Activated CD4-positive, alpha-beta T cell treated with anti-CD3 and anti-CD28 coated beads, Interleukin-2, amount 50 U/mL, for 48 hours (primary cell): ENCODE measurements at places on chromosomes 1 and 21.

- DNase-seq: no peak
Measured at GRCh38 chr1:117892512-117892911, 36.9 kb downstream of the GDAP2 start.

DNA sequence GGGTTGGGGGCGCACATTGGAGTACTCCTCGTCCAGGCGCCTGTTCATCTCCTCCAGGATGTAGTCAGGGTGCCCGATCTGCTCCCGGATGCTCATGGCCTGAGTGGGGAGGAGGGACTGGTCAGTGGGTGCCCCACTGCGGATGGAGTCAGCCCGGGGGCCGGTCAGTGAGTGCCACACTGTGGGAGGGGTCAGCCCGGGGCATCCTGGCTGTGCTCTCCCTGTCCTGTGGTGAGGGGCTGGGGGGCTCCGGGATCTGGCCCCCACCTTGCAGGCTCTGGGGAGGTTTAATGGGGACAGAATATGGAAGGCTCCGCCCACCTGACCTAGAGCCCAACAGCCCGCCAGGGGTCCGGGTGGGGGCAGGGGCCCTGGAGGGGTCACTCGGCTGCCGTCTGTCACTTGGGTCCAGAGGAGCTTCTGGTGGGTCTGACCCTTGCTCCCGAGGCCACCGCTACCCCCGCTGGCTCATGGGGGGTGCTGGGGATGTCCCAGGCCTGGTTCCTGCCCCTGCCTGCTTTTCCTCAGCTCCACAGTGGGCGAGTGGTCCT lies 8.8 kb downstream of the PRXL2B start:
- no peak for DNase-seq

DNA sequence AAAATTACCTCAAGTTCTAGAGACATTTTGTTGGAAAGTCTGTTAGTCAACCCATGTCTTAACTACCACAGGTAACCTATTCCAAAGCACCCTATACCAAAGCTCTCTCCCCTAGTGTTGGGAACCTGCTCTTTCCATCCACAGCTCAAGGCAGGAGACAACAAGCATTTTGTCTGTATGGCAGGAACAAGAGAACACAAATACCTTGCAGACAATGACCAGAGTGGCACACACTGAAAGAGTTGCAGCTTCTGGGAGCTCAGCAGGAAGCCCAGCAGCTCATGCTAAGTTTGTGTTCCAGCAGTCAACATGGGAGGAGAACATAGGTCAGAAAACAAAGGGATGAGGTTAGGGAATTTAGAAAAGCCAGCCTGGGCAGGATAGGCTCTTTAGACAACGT lies 300.8 kb downstream of the HHIPL2 start:
- no peak for DNase-seq

- DNase-seq: no peak
Measured at GRCh38 chr1:90936731-90937130, 85.1 kb downstream of the ZNF644 start.

DNA sequence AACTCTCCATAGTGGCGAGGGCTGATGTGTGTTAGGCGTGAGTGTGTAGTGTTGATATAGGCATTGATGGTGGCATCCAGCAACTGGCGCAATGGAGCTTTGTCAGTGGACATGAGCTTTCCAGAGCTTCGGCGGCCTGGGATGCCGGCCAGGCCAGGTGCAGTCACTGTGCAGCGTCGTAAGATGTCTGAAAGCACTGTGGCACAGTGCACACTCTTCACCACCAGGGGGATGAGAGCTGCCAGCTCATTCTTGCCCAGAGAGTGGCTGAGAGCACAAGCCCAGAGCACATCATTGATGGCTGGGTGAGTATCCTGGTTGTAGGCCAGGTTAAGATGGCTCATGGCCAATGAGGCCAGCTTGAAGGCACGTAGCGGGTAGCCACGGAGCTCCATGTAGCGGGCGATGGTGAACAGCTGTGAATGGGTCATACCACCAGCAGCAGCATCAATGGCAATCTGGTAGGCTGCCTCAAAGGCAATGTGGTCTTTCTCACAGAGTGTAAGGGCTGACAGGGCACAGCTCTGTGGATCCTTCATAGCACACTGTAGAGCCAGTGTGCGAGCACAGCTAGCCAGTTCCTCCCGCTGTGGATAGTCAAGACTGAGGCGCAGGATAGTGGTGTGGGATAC lies 6.7 kb downstream of the UROD start:
- peak; percentile 74 for DNase-seq

DNA sequence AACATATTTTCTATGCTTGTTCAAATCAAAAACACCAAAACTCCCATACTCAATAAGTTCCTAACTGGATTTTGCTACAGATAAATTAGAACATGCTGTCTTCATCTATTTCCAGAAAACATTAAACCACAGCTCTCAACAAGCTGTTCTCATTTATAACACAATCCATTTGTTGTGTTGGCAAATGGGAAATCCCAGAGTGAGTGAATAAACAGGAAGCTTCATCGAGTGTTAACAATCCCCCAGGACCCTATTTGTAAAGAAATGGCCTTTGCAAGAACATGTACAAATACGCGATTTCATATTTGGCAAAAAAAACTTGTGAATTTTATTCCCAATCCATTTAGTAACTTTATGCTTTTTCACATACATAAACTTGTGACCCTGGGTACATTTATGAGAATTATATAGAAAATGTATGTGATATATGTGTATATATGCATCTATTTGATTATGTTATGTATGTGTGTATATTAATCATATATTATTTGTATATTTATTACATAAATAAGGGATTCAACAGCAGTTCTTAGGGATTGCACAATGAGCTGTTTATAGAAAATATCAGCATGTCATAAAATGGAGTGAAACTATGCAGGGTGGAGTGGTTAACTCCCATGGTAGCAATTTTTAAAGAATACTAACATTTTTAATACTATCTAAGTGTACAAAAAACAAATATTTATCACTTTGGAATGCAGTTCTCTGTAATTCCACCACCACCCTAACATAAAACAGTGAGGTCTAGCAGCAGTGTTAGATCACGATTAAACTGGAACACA lies 160.0 kb downstream of the NEGR1 start:
- no peak for DNase-seq

DNA sequence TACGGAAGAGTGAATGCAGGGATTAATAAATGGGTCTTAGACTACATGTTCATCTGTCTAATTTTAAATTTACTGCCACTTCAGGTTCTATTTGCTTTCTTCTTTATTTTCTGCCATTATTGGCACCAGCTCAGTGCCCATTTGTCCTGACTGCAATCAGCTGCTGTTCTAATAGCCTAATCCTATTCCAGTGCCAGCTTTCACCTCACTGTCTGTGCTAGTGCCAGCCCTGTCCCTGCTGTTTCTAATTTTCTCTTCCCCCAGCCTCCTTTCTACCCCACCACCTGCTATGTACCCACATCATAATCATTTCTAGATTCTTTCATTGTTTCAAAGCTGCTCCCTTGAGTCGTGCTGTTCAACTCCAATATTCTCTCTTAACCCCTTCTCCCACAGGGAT lies 86.4 kb downstream of the KCNK1 start:
- no peak for DNase-seq

GRCh38 chr1:225653463-225654276 lies 747 bp upstream of the ENAH start:
- DNase-seq: peak; percentile 22

DNA sequence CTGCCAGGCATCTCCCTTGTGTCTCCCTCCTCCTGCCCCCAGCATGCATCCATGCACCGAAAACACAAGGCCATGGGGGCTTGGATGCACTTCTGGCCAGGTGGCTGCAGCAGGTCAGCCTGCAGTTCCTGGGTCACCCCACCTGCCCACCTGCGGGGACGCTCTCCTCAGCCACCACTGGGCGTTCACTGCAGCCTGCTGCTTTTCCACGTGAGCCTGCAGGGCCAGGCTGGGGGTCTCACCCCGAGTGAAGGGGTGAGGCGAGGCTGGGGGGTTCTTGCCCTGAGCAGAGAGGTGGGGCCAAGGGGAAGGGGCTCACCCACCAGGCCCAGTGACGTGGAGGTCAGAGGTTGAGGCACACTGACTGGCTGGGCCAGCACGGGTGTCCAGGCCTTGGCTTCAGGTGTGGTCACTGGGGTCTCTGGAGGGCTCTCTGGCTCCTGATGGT lies 64.6 kb downstream of the WNT9A start:
- DNase-seq: no peak

DNA sequence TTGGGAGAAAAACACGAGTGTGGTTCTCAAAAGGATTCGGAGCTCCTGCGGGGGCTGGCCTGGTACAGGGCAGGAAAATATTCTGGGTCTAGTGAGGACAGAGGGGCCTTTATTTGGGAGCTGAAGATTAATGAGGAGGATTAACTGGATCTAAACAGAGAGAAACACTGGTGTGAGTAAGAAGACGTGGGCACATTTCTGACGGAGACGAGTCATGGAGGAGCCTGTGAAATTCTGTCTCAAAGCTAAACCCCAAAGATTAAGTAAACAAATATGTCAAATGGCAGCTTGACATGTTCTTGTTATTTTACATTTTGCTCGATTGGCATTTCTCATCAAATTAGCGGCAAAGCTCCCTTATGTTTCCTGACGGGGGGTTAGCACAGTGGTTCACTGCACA lies 12.8 kb downstream of the PROK1 start:
- DNase-seq: no peak

DNA sequence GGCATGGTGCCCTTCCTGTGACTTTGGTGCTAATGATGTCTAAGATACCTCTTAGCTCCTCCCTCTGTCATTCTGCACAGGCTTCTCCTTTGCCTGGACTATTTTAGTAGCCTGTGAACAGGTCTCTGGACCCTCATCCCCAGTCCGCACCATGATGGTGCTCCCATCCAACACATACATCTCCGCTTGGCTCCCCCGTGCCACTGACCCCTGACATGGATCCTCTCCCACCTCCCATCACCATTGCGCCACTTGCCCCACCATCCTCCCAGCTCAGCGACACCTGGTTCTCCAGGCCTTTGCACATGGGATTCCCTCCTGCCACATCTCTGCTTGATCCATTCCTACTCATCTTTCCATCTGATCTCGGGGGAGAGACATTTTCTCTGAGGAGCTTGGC lies 33.9 kb downstream of the RUNX3 start:
- no peak for DNase-seq

- DNase-seq: no peak
Measured at GRCh38 chr21:26448751-26449150, 124.3 kb downstream of the CYYR1 start.

DNA sequence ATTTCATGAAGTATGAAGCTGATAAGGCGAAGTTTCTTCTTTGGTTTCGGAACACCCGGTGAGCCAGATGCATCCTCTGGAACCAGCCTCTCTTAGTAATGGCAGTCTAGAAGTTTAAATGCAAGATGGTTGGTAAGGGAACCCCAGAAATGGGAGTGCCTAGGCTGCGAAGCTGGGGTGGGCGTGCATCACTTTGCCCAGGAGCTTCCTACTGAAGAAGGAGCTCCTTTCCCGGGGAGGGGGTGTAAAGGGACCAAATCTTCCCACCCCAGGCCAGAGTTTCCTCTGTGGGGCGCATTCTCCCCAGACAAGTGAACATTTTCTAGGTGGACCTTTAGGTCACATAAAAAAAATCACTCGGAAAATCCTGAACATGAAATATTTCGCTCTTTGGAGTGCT lies 4.4 kb downstream of the TFF2 start:
- DNase-seq: no peak

- no peak for DNase-seq
Measured at GRCh38 chr1:175499595-175500382, 243.6 kb downstream of the TNR start.

DNA sequence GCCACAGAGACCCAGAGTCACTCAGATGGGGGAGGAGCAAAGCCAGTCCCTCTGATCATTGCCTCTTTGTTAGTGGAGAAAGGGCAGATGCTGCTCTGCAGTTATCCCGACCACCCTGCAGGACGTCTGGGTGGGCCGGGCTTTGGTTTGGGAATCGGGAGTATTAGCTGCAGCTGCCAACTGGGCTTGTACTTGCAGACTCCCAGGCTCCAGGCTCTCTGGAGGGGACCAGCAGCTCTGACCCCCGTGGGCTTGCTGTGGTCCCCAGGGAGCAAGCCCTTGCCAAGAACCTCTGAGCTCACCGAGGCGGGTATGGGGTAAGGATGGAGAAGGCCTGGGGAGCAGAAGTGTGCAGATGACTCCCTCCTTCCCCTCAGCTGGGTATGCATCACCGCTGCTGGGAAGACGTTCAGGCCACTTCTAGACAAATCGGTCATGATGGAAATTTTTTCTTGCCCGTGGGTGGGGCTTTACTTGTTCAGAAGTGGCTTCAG lies 21.6 kb downstream of the MAPKAPK2 start:
- DNase-seq: peak; percentile 70

GRCh38 chr1:209107535-209107934 lies 476.0 kb upstream of the CAMK1G start:
- no peak for DNase-seq

DNA sequence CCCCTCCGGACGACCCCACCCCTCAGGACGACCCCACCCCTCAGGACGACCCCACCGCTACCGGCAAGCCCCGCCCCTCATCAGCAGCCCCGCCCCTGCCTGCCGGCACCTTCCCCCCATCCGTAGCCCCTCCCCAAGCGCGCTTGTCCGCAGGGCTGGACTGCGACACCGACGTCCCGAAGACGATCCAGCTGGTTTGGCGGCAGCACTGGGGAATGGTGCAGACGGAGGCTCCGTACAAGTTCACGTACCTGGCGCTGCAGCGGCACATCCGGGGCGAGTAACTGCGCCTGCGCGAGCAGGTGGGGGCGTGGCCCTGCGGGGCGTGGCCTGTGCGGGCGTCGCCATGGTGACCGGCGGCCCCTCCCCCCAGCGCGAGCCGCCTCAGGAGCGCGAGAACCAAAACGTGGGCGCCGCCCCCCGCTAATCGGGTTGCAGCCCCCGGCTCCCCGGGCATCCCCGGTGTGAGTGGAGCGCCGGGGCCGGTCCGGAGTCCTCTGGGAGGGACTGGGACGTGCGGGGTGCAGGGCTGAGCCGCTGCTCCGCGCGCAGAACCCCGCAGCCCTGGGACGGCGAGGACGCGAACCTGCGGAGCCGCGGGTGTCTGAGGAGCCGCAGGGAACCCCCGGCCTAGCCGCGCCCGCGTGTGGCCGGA lies 4.9 kb downstream of the RNF223 start:
- DNase-seq: peak; percentile 89

- DNase-seq: no peak
Measured at GRCh38 chr1:25872713-25873112, 2.8 kb downstream of the PAQR7 start.

- DNase-seq: no peak
Measured at GRCh38 chr1:11690397-11691301, 861 bp upstream of the DRAXIN start.

GRCh38 chr1:156114919-156115513 lies 505 bp downstream of the LMNA start:
- no peak for DNase-seq

DNA sequence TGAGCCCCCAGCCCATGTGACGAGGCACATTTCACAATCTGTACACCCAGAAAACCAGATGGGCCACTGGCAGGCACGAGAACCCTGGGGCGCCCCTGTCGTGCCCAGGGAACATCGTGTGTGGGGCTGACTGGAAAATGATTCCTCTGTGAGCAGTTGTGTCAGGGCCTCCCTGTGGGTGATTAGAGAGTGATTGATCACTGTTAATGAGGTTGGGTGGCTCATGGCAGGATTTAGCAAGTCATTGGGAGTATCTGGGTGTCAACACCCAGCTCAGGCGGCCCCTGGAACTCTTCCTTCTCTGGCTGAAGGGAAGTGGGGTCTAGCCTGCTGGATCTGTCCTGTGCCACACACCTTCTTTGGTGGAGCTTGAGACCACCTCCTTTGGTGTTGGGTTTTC lies 5.7 kb downstream of the GRHL3 start:
- DNase-seq: no peak

GRCh38 chr1:211938561-211938997 lies 96.8 kb downstream of the INTS7 start:
- no peak for DNase-seq

- no peak for DNase-seq
Measured at GRCh38 chr1:70385477-70385876, 25.6 kb upstream of the CTH start.
